ENCODE measurements at places on chromosomes 11 and 22. TPM values are rescaled to one million over a fixed set of nuclear protein-coding genes. Genes with fewer than 3 reads are reported as not detected.

The FDX1 gene
- total RNA-seq: 9.5 TPM

The HPX gene
- total RNA-seq: 1.4 TPM

The GNG3 gene
- total RNA-seq: not detected

The RFPL2 gene
- total RNA-seq: not detected

The FLRT1 gene
- under 0.01 TPM for total RNA-seq

The LMNTD2 gene
- total RNA-seq: 0.19 TPM

The VWCE gene
- total RNA-seq: 2.0 TPM

The SYT9 gene
- total RNA-seq: 0.13 TPM

The ROBO4 gene
- 1.9 TPM for total RNA-seq

The GLYATL1 gene
- 0.37 TPM for total RNA-seq

The HSPB2 gene
- total RNA-seq: 1.2 TPM

The LMF2 gene
- total RNA-seq: 24.8 TPM

The RFPL3 gene
- not detected for total RNA-seq

The SHANK3 gene
- 0.79 TPM for total RNA-seq

The C11orf87 gene
- under 0.01 TPM for total RNA-seq

The GP1BB gene
- total RNA-seq: 2.1 TPM

Measured in aortic smooth muscle cell (primary cell).